ENCODE measurements at places on chromosomes 7 and 10.

- no peak for DNase-seq
Observed at GRCh38 chr10:4646547-4646946, 179.5 kb upstream of the AKR1E2 start.

DNA sequence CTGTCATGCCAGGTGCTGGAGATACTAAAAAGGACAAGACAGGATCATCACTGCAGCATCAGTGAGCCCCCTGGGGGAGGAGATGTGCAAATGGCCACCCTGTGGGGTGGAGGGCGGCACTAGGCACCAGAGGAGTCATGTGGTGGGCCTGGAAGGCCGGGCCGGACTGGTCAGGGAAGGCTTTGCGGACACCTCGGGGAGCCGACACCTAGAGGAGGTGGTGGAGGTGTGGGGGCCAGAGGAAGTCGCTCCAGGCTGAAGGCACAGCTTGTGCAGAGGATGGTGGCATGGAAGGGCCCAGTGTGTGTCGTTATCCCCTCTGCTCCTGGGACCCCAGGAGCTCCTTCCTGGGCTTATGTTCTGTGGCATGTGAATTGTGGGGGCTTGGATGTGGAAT is 437.7 kb downstream of the RPS24 start:
- no peak for DNase-seq

DNA sequence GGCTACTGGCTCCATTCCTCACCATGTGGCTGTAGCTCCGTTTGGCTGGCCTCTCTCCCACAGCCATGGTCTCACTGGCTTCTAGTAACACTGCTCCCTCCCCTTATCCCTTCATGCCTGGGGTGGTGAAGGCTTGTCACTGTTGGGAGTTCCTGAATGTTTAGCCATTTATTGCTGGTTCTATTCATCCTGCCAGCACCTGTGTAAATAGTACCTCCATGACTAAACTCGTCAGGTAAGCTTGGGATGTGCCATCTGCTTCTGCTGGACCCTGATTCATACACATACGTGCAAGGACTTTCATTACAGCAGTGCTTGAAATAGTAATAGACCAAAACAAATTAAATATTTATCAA is 61.6 kb downstream of the CCDC71L start:
- no peak for DNase-seq

DNA sequence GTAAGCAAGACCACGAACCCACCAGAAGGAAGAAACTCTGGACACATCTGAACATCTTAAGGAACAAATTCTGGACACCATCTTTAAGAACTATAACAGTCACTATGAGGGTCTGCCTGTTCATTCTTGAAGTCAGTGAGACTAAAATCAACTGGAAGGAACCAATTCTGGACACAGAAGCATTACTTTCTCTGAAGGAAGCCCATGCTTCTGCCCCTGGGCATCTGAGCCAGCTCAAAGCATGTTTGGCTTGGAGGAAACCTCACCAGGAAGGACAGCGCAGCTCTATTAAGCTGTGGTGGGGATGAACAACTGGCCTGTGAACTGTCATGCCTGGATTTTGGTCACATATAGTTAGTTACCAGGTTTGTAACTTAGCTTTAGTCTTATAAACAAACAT is 132.4 kb upstream of the GDF10 start:
- no peak for DNase-seq

GRCh38 chr10:125103924-125104323 is 56.4 kb downstream of the CTBP2 start:
- DNase-seq = no peak

DNA sequence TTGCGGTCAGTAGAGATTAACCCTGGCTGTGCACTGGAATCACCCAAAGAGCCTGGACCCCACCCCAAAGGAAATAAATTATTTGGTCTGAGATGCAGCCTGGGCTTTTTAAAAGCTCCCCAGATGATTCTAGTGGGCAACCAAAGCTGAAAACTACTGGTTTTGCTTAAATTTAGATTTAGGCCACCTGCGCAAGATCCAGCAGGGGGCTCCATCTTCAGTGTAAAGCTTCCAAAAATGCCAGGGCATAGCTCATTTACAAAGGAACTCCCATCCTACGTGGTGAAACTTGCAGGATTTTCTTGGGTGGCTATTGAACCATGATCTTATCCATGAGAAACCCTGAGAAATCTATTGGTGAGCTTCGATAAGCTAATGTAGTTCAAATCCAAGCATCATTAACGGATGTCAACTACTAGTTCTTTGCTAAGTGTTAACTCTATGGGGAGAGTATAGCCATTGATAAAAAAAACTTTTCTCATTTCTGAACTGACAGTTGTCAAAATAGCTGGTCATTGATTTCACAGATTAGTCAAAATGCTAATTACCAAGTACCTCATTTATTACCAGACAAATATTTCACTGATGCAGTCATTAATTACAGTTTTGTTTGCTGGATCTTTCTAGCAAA is 315.3 kb downstream of the LHFPL3 start:
- DNase-seq = no peak

- DNase-seq = no peak
Observed at GRCh38 chr7:106348231-106348630, 63.4 kb upstream of the NAMPT start.

DNA sequence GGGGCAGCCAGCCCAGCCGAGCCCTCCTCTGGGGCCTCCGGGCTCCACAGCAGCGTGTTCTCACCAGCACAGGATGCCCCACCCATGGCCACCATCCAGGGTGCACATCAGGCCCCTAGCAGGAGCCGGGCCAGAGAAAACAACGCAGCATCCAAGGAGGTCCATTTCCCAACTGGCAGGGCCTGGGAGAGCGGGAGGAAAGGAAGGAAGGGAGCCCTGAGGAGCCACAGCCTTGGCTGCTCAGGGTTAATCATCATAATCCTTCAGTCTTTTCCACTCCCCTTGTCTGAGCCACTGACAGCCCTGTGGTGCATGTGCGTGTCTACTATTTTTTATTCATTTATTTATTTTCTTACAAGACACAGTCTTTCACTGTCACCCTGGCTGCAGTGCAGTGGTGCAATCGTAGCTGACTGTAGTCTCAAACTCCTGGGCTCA is 3.6 kb downstream of the PLAC9 start:
- no peak for DNase-seq

GRCh38 chr7:158432369-158433341 is 155.0 kb downstream of the PTPRN2 start:
- no peak for DNase-seq

GRCh38 chr7:11424006-11424405 is 408.0 kb downstream of the THSD7A start:
- DNase-seq = no peak

DNA sequence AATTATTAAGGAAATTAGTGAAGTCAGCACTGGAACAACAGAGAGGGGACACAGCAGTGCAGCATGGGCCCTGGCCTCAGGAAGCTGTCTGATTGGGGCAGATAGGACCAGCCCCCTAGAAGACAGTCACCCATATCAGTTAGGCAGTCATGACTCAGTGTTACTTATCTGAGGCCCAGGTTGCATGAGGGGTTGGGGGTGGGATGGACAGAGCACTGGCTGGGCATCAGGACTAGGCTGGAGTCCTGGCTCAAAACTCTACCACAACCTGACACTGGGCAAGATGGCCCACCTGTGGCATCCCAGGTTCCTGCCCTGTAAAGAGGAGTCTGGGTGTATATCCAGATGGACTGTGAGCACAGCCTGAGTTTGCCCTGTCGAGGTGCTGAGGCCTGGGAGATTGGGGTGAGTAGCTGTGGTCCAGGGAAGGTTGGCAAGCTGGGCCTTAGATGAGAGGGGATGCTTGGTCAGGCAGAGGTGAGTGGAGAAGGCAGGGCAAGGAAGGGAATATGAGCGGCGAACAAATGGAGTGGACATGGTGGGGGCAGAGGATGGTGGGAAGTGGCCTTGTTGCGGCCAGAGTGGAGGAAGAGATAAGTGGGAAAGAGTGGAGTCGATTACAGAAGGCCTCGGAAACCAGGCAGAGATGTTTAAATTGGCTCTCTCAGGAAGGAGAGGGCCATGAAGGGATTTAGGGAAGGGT is 37.5 kb downstream of the HK1 start:
- no peak for DNase-seq

DNA sequence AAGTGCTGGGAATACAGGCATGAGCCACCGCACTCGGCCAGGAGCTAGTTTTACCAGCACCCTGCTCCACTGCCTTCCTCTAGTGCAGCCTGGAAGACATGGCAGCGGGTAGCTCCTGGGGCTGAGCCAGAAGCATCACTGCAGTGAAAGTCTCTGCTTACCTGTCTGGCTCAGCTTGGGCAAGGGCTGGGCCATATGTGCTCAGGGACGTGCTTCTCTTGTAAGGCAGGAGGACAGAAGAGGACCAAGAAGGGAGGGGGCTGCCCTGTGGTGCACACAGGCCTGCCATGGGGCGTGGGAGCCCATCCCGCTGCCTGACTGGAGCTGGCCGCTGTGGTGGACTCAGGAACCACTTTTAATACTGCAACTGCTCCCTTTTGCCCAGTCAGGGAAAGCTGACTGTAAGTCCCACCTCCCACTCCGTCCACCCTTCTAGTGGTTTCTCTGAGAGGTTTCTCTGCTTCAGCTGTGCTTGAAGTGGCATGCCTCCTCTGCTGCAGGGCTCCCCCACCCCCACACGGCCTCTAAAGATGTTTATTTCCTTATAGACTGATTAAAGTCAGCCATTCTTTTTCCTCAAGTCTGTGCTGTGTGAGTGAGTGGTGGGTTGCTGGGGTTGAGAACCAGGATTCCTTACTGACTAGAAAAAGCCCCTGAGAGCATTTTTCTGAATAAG is 25.3 kb upstream of the C10orf95 start:
- no peak for DNase-seq

GRCh38 chr10:28137907-28138880 is 139.3 kb upstream of the ODAD2 start:
- DNase-seq = no peak

GRCh38 chr7:54877683-54878082 is 118.7 kb upstream of the SEC61G start:
- no peak for DNase-seq

DNA sequence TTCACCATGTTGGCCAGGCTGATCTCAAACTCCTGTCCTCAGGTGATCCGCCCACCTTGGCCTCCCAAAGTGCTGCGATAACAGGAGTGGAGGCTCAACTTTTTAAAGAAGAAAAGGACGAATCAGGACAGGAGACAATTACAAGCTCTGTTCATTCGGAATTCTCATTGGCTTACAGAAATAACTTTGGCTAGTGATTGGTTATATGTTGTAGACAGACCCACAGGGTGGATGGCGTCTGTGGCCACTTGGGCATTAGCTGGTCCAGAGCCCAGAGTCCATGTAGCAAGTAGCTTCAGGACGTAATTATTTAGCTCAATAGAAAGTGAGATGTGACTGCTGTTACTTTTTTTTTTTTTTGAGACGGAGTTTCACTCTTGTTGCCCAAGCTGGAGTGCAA is 160.5 kb upstream of the TNRC18 start:
- no peak for DNase-seq

- DNase-seq = no peak
Observed at GRCh38 chr7:130374507-130374906, 5.8 kb upstream of the CPA1 start.

- no peak for DNase-seq
Observed at GRCh38 chr10:11876324-11876723, 53.2 kb downstream of the PROSER2 start.

- DNase-seq = no peak
Observed at GRCh38 chr7:106166651-106167342, 54.7 kb upstream of the SYPL1 start.

DNA sequence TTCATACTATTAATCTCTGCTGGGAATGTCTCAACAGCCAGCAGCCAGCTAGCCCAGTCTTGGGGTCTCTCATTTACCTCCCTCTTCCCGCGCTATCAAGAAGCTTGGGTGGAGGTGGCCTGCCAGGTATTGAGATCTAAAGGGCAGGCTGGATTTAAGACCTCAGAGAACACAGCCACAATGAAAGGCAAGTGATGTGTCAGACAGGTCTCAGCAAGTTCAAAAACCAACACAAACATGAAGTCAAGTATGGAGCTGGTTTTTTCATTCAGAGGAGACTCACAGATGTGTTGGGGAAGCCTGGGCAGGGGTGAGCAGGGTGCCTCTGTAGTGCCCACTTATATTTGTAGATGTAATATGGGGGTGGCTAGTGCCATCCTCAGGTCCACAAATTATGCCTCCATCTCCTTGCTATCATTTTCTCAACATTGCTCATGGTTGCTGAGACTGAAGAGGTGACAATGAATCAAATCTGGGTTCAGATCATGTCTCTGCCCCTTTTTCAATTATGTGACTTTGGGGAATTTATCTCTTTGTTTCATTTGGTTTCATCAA is 27.7 kb upstream of the CROT start:
- DNase-seq = no peak

DNA sequence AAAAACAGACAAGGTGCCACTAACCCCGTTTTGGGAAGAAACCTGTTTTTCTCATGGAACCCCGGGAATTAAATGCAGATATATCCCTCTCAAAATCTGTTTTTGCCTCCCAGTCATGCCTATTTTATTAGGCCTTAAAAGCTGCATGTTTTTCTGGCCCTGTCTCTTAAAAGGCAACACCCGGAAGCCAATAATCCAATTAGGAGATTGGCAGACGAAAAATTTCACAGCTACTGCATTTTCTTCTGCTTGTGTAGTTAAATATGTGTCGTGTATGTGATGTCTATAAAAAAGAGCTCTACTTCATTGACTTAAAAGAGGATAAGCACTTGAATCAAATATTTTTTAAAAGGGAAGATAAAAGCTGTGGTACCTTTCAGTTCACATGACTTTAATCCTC is 31.9 kb upstream of the OPTN start:
- no peak for DNase-seq

GRCh38 chr7:74480861-74481417 is 27.2 kb downstream of the GTF2IRD1 start:
- no peak for DNase-seq

- DNase-seq = no peak
Observed at GRCh38 chr10:8163824-8164223, 109.3 kb downstream of the GATA3 start.

- DNase-seq = no peak
Observed at GRCh38 chr7:118609207-118609606, 384.7 kb downstream of the ANKRD7 start.

GRCh38 chr10:369221-369683 is 234.0 kb downstream of the ZMYND11 start:
- no peak for DNase-seq

GRCh38 chr7:19725770-19726169 is 16.9 kb upstream of the POLR1F start:
- no peak for DNase-seq

DNA sequence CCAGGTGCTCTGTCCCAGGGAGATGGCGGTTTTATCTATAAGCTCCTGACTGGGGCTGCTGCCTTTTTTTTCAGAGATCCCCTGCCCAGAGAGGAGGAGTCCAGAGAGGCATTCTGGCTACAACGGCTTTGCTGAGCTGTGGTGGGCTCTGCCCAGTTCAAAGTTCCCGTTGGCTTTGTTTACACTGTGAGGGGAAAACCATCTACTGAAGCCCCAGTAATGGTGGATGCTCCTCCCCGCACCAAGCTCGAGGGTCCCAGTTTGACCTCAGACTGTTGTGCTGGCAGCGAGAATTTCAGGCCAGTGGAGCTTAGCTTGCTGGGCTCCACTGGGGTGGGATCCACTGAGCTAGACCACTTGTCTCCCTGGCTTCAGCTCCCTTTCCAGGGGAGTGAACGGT is 16.4 kb upstream of the SLC26A5 start:
- no peak for DNase-seq

- no peak for DNase-seq
Observed at GRCh38 chr7:33861947-33862346, 43.4 kb upstream of the BMPER start.
